GDM1 (cell line): ENCODE measurements at places on chromosomes 11 and 22.

- DNase-seq, result no peak
Measured at GRCh38 chr11:119263352-119263940, 53.5 kb downstream of the MCAM start.

GRCh38 chr22:49620666-49621065 is 207.0 kb downstream of the BRD1 start:
- no peak for DNase-seq

DNA sequence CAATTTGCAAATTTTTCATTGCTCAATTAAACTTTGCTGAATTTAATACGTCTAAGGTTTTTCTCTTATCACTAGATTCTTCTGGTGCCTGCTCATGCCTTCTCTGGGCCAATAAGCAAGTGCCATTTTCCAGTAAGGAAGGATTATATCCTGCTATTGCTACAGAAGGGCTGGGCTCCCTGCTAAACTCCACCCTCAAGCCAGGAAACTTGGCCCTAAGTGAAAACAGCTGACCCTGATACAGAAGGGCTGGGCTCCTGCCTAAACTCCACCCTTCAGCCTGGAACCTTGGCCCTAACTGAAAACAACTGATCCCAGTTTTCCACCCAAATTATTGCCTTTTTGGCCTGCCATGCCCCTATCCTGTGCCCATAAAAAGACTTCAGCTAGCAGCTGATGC is 385.3 kb downstream of the DYNC2H1 start:
- DNase-seq, result no peak

GRCh38 chr11:57778318-57779037 is 16.9 kb downstream of the CTNND1 start:
- no peak for DNase-seq

- DNase-seq, result no peak
Measured at GRCh38 chr11:41273908-41274307, 185.5 kb downstream of the LRRC4C start.

DNA sequence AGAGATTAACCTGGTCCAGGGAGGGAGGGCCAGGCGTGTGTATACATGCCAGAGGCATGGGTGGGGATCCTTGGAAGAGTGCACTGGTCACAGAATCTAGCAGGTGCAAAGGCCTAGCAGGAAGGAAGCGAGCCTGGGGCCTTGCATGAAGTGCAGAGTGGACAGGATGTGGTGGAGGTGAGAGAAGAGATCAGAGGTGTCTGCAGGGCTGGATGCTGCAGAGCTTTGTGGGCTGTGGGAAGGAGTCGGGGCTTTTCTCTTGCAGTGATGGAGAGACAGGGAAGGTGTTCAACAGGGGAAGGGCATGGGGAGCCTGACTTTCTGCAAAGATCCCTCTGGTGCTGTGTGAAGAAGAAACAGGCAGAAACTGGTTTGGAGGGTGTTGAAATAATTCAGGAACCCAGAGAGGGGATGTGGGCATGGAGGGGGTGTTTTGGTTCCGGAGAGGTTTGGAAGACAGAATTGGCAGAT is 2.5 kb upstream of the TPST2 start:
- DNase-seq, result peak; percentile 67

DNA sequence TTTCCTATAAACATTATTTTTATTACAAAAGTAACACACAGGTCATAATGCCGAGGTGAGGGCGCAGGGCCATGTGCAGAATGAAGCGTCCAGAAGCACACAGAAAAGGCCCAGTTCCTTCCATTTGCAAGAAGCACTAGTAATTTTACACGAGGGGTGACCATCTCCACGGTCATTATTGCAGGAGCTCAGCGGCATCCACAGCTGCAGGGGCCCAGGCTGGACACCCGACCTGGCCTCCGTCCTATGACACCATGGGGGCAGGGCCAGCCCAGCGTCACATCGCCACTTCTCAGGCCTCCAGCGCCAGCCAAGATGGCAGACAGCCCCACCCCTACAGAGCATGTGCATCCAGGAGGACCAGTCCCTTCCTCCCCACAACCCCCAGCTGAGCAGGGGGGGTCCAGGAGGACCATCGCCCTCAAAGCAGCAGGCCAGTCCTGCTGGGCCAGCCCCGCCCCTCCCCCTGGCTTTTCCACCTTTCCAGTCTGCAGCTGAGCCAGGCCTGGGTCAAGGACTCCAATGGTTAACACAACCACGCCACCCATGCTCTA is 3.5 kb downstream of the IGF2 start:
- DNase-seq, result no peak

DNA sequence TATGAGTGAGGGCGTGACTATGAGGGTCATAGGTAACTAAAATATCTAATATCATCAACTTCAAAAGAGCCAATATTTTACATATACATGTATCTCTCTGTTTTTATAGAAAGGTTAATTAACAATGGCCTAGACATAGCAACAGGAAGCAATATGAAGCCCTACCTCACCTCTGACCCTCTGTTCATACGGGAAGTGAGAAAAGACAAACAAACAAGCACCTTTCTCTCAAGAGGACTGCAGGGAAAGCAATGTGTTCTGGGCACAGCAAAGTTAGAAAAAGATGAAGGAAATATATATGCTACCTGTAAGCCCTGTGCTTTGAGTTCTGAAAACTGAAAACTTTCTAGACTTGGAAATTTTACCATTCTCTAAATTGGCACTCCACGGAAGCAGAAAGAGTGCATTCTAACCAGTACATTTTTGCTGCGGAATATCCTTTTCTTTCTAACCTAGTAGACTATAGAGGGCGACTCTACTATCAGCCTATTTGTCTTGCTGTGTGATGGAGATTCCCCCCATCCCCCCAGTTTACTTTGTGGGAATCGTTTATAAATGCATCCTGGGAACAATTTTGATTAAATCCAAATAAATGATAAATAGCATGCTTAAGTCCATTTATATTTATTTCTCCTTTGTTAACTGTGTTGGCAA is 830.4 kb upstream of the FAT3 start:
- DNase-seq, result no peak

DNA sequence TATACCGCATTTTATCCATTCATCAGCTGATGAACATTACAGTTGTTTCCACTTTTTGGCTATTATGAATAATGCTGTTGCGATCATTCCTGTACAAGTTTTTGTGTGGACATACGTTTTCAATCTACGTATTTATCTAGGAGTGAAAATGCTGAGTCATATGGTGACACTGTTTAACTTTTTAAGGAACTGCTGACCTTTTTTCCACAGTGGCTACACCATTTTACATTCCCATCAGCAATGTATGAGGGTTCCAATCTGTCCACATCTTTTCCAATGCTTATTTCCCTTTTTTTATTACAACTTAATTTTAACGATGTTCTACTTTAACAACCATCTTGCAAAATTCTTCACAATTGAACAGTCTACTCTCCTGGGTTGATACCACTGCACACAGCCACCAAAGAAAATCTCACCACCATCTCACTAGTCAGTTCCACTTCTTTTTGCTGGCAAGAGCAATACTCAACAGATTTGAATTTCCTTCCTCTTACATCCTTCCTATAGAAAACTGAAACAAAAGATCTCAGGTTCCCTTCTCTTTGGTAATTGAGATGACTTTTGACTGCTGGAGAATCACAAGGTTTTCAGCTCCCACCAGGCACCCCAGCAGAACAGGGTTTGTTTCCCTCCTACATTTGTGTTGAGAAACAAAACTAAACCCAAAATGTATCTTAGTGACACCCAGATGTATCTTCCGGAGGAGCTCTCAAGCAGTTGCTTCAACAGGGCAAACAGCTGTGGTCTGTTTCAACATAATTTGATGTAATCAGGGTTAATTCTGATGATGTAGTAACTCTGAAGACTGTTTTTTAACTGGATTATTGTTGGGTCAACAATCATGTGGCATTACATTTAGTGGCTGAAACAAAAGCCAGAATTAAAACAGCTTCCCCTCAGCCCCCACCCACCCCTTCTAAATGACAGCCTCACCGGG is 7.0 kb upstream of the GAB2 start:
- DNase-seq, result no peak

DNA sequence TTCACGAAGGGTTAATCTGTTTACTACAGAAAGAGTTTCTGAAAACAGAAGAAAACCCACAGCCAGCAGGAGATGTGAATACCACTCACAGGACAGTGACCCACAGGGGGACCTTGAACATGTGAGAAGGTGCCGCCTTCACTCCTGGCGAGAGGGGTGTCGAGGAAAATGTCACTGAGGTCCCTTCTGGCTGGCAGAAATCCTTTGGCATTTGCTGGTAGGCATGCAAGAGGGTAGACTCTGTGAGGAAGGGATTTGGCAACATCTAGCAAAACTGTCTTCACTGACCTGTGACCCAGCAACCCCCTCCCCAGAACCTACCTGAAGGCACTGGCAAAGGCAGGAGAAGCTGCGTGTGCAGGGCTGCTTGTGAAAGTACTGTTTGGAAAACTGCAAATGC is 8.6 kb downstream of the KCNQ1 start:
- no peak for DNase-seq

DNA sequence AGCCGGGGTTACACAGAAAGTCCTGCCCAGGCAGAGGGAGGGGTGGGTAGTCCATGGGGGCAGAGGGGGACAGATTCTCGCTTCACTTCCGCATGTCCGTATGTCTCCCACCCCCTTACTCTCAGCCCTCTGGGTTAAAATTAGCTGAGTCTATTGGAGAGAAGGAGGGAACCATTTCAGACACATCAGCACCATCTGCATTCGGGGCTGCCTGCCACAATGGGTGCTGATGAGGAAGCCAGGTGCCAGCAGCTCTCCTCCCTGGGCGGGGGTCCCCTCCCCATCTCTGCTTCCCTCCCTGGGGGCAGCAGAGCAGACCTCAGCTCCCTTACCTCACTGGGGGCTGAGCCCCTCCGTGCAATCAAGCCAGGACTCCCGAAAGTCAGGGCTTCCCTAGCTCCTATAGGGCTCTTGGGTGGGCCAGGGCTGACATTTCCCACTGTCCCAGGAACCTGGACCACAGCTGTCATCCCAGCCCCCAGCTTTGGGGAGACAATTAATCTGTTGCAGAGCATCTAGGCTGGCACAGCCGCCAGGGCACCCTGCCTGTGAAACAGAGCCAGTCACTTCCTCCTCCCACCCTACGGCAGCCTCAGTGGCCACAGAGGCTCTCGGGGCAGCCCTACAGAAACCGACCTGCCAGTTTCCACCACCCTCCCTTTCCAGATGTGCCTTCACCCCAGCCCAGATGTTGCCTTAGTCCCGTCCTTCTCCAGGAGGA is 67.3 kb downstream of the PDE2A start:
- DNase-seq, result no peak

DNA sequence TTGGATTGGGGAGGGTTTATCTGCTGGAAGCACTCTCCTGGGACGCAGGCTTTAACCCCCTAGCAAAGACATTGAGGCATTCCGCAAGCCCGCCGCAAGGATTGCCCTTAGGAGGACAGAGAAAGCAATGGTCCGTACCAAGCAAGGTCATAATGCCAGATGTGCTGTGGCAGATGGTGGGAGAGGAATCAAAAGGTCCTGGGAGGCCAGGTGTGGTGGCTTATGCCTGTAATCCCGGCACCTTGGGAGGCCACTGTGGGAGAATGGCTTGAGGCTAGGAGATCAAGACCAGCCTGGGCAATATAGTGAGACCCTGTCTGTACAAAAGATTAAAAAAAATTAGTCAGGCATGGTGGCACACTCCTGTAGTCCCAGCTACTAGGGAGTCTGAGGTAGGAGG is 12.4 kb upstream of the PRAME start:
- no peak for DNase-seq

- DNase-seq, result no peak
Measured at GRCh38 chr11:43797337-43797736, 83.3 kb upstream of the ALKBH3 start.

DNA sequence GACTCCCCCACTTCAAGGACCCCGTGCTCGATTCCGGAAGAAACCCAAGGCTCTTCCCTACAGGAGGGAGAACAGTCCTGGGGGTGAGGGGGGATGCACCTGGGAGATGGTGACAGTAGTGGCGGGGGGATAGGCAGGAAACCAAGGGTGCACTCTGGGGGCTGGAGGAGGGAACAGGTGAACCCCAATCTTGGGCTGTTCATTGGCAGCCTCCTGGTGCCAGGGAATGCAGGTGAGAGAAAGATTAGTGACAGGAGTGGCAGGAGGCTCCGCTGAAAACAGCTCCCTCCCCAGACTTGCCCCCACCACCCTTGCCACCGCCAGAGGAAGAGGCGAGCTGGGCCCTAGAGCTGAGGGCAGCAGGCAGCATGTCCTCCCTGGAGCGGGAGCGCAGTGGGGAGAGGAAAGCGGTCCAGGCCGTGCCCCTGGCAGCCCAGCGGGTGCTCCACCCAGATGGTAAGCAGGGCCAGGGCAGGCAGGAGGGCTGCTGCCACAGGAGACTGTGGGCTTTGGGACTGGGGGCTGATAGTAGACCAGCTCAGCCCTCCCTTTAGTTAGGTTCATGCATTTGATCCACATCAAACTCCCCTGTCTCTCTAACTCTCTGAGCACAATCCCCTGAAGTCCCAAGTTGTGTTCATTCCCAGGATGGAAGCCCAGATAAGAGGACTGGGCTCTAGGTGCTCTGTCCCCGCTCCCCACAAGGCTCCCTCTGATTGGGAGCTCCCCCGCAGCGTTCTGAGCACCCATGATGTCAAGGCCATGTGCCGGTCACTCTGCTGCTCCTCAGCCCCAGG is 14.5 kb downstream of the ROBO3 start:
- no peak for DNase-seq

DNA sequence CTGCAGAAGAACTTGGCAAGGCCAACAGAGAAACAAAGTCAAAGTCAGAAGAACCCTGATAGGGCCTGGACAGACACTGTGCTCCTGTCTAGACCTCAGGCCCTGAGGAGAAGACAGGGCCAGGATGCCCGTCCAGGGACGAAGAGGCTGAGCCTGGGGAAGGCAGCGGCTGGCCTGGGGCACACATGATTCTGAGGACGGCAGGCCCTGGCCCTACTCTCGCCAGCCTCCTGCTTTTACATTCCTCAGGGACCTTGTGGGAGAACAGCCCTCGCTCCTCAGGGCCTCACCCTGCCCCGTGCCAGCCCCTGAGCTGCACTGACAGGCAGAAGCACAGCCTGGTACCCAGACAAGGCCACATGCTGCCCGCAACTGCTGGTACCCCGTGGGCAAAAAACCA is 43.6 kb upstream of the TTLL12 start:
- no peak for DNase-seq

- no peak for DNase-seq
Measured at GRCh38 chr11:128464878-128465450, 122.4 kb downstream of the ETS1 start.

- DNase-seq, result no peak
Measured at GRCh38 chr11:61358566-61358965, 3.1 kb downstream of the CYB561A3 start.

DNA sequence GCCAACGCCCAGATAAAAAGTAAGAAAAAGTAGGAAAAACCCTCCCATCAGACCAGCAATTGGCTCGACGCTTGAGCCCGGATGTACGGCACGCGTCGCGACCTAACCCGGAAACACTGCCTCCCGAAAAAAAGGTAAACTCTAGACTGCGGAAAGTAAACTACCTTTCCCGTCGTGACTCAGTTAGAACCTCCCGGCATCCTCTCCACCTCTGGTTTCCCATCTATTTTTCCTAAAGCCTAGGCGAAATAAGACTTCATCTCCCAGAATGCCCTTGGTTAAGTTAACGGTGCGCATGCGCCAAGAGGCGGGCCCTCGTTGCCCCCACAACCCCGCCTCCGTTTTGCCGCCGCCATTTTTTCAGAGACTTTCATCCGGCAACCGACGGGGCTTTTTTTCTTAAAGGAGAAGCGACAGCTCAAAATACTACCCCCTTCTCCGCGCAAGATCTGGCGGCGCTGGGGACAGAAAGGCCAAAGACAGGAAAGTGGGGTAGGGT is 678 bp upstream of the ZFP91 start:
- DNase-seq, result peak; percentile 90
